NCI-H1436 treated with DMSO at 0.1 percent for 48 hours (cell line): ENCODE measurements at places on chromosomes 5 and 9.

DNA sequence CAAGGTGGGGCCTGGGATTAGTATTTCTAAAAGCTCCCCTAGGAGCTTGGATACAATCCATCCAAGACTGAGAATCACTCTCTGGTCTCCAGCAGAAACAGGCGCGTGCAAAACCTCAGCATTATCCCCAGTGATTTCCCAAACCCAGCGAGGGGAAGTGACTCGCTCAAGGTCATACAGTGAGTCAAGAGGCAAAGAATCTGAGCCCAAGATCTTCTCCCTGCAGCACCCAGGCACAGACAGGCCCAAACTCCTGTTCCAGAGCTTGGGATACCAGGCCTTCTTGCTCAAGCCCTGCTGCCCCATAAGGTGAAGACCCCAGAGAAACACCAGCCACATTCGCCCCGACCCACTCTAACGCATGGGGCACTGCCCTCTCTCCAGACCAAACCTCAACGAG is 33.2 kb downstream of the SHB start:
- no peak for DNase-seq

DNA sequence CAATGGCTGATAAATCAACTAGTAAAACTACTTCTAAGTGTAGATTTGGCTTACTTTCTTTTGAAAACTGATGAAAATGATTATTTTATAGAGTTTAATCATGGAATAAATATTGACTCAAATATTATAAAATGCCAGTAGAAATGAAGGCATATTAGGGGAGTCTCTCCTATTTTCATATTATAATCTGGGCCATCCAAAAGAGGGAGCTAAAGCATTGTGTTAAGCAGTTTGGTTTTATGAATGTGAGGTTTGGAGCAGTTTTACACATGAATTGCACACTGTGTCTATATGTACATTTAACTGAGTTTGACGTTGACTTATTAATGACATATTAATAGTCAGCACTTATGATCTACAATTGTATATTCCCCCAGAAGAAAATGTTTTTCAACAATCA is 17.4 kb downstream of the CDH9 start:
- no peak for DNase-seq

- no peak for DNase-seq
These were observed 124.3 kb downstream of the MRPS30 start for GRCh38 chr5:44932922-44933585.

DNA sequence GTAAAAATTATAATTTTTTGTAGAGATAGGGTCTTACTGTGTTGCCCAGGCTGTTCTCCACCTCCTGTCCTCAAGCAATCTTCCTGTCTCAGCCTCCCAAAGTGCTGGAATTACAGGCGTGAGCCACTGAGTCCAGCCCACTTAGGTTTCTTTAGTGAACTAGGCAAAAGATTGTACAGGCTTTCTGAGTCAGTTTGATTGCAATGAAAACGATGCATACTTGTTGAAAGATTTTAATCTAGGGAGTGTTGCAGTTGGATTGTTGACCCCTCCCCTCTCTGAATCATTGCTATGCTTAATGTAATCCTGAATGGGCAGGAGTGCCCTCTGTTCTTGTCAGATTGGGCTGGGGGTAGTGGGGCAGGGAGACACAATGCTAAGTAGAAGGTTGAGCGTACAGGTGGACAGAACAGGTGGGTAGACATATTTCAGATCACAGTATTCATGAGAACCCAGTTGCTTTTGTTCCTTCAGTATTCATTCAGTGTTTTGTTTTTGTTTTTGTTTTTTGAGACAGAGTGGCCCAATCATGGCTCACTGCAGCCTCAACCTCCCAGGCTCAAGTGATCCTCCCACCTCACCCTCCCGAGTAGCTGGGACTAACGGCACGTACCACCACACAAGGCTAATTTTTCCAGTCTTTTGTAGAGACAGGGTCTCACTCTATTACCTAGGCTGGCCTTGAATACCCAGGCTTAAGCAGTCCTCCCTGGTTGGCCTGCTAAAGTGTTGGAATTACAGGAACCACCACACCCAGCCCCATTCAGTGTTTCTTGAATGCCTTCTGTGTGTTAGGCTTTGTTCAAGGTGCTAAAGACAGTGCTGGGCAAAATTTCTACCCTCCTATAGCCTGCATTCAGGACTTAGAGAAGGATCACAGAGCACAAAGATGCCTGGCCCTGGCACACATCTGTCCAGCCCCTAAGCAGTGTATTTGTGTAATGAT is 70.1 kb downstream of the KIAA1958 start:
- DNase-seq, result no peak

- no peak for DNase-seq
These were observed 56.9 kb downstream of the NPR3 start for GRCh38 chr5:32767948-32768467.

DNA sequence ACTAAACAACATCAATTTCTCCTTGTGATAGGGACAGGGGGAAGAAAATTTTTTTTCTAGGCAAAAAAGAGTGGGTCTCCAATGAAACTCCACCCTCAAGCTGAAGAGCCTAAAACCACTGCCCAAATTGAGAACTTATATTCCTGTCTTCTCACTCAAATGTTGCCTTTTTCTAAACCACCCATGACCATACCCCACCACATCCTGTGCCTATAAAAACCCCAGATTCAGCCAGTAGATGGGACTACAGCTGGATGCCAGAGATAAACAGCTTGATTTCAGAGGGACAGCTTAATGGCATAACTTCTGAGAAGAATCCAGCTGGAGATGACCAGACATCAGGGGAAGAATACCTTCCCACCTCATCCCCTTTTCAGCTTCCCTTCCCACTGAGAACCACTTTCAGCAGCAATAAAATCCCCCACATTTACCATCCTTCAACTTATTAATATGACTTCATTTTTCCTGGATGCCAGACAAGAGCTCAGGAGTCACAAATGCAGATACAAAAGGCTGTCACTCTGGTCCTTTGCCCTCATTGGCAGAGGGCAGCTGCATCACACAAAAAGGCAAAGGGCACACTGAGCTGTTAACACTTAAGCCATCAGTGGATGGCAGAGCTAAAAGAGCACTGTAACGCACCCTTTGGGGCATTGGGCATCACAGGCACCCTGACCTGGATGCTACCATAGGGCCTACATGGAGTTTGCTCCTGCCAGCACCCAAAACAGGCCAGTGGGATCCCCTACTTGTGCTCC is 972.5 kb upstream of the CTNND2 start:
- no peak for DNase-seq

DNA sequence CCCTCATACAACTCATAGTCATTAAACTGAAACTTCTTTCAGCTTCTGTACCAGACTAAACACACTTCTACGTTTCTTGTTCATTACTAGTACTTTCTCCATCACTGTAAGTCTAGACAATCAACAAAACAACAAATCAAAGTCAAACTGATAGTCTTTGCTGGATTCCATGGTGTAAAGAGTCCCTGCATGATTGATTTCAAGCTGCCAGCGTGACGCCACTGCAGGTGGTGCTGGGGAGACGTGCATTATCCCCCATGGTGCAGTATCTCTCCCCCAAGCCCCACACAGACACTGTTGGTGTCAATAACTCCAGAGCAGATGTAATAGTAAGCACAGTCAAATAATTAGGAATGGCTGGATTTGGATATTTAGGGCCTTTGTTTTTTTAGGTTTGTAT is 10.7 kb upstream of the SLC2A8 start:
- DNase-seq, result no peak

- DNase-seq, result no peak
These were observed 11.6 kb downstream of the NAIF1 start for GRCh38 chr9:128055344-128056040.

- DNase-seq, result no peak
These were observed 66.5 kb upstream of the TLX3 start for GRCh38 chr5:171242521-171242920.

- no peak for DNase-seq
These were observed 174.6 kb downstream of the FAM174A start for GRCh38 chr5:100709771-100710170.

DNA sequence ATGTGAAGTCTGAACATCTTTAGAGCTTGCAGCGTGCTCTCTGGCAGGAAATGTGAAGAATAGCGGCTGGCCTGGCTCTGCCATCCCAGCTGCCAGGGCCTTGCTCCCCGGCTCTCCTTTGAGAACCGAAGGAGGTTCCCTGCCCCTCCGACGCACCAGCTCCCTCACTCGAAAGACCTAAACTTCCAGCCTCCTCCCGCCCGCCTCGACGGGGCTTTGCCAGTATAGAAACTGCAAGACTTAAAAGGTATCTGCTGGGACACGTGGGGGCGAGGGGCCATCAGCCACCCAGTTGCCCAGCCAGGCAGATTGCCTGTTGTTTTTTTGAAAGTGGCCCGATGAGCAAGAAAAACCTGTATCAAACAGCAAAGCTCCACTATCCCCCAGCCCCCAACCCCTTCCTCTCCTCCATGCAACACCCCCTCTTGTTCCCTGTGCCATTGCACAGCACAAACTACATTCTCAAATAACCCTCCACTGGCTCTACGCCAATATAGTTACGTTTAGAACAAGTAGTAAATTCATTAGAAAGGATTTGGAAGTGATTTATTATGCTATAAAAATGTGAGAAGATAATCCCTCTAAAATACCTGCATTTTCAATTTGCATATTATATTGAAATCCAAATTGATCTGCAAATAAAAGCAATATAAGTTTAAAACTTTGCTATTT is 331.9 kb downstream of the MED10 start:
- no peak for DNase-seq

DNA sequence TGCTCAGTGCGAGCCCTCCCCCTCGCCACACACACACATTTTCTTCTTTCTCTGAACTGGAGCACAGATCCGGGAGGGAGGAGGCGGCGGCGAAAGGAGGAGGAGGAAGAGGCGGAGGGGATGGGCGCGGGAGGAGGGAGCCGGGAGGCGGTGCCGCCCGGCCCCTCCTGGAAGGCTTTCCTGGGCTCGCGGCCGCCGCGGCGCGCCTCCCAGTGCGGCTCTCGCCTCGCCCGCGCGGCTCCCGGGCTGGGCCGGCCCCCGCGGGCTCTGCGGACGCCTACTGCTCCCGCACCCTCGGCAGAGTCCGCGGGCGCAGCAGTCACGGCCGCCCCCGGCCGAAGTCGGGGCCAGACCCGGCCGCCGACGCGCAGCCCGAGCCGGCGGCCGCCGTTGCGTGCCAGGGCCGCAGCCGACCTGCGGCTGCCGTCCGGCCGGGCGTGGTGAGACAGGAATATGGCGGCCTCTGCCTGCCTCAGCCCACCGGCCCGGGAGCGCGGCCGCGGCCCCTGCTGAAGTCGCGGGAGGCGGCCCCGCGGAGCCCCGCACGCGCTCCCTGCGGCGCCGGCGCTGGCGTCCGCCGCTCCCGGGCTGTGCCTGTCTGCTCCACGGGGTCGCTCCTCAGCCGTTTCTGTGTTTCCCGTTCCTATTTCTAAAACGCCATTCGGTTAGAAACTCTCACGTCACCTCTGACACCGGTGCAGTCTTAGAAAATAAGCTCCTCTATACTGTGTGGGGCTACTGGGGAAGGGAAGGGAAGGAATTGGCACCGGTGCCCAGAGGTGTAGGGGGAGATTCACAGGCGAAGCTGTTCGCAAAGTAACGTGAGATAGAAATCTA is 500 bp upstream of the GNAQ start:
- DNase-seq, result peak; percentile 70

- no peak for DNase-seq
These were observed 2244.0 kb upstream of the ACO1 start for GRCh38 chr9:30140407-30140806.

- DNase-seq, result no peak
These were observed 6.0 kb downstream of the CAMK4 start for GRCh38 chr5:111229871-111230810.

DNA sequence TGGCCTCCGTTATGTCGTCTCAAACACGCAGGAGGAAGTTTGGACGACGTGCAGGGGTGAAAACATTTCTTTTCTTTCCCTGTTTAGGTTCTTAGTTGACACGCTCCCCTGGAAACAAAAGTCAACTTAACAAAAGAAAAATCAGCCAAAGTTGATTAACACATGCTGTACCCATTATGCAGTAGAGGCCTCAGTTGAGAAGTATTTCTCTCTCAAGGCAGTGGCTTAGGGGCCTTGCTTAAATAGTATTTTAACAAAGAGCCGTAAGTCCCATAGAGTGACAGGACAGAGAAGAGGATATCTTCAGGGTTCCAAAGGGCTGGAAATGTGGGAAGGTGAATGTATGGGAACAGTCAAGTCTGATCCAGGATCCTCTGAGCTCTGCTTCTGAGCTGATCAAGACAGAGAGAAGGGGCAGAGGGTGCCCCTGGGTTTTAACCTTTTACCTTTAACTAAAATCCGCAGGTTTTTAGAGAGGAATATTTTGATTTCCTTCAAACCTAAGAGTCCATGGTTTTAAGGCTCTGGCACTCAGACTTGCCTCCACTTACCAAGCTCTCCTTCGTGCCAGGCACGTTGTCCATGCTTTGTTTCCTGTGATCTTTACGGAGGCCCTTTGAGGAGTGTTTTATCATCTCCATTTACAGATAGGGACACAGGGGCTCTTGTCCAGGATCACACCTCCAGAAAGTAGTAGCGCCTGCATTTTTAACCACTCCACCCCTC is 629 bp upstream of the CD74 start:
- DNase-seq, result no peak

DNA sequence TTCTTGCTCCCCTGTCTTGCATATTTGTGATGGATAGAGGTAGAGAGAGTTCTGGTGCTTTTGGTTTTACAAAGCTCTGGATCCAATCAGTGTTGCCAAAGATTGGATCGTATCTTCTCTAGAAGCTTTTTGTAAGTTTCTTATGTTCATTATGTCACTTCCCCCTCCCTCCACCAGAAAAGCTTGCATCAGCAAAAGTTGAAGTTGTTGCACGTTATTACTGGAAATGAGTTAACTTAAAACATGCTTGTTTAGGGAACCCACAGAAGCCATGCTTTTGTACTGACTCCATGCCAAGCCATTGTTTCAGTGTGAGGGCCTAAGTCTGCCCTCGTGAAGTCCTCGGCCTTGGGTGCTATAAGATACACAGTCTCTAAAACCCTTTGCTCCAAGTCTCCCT is 186.5 kb downstream of the ERCC6L2 start:
- DNase-seq, result no peak

- no peak for DNase-seq
These were observed 246.6 kb upstream of the CCNG1 start for GRCh38 chr5:163190784-163191183.

GRCh38 chr9:12494411-12494810 is 198.8 kb upstream of the TYRP1 start:
- no peak for DNase-seq

DNA sequence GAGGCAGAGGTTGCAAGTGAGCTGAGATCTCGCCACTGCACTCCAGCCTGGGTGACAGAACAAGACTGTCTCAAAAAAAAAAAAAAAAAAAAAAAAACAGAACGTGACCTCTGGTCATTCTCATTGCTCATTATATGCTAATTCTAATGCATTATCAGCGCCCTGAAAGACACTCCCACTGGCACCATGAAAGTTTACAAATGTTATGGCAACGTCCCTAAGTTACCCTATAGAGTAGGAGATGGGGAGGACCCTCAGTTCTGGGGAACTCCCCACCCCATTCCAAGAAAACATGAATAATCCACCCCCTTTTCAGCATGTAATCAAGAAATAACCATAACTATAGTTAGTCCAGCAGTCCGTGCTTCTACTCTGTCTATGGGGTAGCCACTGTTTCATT is 48.9 kb upstream of the DENND4C start:
- no peak for DNase-seq
